Natural killer cell (primary cell): ENCODE measurements at places on chromosomes 11 and 22.

DNA sequence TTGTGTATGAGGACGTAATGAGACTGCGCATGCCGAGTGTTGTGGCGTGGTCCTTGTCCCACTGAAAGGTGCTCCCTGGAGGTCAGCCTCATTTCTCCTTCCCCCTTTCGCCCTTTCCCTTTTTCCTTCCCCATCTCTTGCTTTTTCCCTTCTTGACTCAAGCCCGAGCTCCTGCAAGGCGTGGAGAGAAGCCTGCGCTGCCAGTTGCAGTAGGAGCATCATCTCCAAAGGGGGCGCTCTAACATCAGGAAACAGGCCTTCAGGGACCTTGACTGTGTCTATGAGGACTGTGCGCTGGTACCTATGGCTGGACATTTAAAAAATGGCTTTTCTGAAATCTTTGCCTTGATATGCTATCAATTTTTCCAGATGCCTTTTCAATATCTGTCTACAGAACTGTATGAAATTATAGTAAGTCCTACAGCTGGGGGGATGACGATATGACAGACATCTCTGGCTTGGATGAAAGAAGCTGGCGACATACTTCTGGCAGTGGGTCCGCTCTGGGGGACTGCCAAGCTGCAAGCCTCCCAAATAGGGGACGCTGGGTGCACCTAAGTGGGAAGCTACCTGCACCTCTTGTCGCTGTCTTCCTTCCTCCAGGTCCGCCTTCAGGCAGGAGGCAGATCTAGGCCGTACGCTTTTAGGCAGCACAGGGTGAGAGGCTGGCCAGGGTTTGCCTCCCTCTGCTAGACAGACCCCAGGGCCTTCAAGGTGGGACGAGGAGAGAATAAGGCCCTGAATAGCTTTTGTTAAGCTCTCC is 96.5 kb downstream of the NXPE2 start:
- no peaks in the 10 kb centered on the region for H3K27me3 ChIP-seq
- H3K4me1 ChIP-seq = no peaks in the 10 kb centered on the region
- no peak overlapping the region for H3K4me3 ChIP-seq
- no peaks in the 10 kb centered on the region for H3K36me3 ChIP-seq

DNA sequence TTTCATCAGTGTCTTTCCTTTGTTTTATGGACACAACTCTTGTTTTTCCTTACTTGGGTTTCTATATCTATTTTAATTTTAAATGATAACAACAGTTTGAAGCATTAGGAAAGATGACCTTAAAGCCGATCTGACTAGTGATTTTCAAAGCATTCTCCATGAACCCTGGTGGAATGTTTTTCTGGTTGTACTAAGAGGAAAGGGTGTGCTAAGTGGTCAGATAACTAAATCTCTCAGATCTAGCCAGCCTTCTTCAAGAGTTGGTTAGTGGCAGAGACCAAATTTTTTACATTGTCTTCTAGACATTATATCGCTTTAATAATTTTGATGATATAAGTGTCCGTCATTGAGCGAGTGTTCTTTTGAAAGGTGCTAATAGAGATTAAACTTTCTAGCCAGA is 134.4 kb downstream of the METTL15 start:
- H3K36me3 ChIP-seq = no peaks in the 10 kb centered on the region
- H3K4me3 ChIP-seq = no peak overlapping the region
- H3K27ac ChIP-seq = no peak overlapping the region
- no peaks in the 10 kb centered on the region for H3K27me3 ChIP-seq
- DNase-seq = no peak
- no peaks in the 10 kb centered on the region for H3K4me1 ChIP-seq

DNA sequence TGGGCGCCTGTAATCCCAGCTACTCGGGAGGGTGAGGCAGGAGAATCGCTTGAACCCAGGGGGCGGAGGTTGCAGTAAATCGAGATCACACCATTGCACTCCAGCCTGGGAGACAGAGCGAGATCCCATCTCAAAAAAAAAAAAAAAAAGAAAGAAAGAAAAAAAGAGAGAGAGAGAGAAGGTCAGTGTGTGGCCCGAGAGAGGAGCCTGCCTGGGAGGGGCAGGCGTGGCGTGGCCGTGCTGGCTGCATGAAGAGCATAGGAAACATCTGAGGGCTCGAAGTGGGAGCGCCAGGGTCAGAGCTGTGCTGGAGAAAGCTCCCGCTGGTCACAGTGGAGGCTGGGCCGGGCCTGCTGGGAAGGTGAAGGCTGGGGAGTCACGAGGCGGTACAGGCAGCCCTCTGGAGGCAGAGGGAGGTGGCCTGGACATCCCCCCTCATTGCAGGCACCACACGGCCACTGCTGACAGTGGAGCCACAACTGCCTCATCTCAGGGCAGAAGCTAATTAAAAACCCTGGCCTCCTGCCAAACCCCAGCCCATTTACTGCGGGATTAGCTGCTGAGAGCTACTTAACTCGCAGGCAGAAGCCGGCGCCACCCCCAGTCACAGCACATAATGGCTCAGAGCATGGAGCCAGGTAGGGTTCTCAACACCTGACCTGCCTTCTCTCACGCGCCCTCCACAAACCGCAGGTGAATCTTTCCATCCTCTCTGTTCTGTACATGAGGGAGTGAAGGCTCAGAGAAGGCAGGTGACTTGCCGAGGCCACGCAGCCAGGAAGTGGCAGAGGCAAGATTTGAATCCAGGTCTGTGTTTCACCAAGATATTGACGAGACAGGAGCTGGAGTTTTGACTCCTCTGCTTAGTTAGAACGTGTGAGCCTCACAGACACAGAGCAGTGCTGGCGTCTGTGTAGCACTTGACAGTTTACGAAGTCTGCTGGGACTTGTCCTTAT is 32.6 kb downstream of the NFAM1 start:
- H3K4me1 ChIP-seq = peaks cover 21% of the 10 kb centered on the region
- H3K27me3 ChIP-seq = no peaks in the 10 kb centered on the region
- no peak overlapping the region for H3K27ac ChIP-seq
- no peak overlapping the region for H3K4me3 ChIP-seq
- DNase-seq = no peak

DNA sequence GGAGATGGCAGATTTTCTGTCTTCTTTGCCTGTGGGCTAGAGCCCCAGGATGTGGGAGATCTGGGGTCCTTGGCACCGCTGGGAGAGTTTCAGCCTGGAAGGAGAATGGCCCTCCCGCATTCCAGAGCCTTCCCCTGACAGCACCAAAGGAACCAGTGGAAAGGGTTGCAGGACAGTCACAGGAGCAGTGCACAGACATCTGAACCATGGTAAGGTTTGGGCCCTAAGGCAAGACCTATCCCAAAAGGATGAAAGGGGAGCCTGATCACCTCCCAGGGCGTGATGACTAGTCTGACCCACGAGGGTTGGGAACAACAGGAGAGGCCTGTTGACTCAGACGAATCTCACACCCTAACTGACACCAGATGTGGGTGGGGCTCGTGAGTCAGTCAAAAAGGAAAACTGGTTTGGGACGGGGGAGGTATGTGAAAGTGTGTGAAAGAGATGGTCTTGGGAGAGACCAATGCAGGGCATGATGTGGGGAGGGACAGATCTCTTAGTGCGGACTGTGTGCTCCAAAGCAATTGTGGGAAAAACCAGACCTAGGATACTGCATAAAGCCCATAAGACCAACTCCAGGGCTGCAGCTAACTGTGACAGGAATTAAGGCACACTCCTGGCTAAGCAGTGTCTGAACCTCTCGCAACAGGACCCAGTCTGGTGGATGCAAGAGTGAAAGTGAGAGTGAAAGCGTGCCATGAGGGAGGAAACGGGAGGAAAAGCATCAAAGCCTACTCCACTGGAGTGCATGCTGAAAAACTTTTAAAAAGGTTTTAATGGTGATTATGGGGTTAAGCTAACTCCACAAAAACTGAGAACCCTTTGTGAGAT is 39.1 kb upstream of the GLYAT start:
- DNase-seq = no peak
- H3K4me3 ChIP-seq = no peak overlapping the region
- no peak overlapping the region for H3K27ac ChIP-seq
- H3K4me1 ChIP-seq = no peaks in the 10 kb centered on the region

DNA sequence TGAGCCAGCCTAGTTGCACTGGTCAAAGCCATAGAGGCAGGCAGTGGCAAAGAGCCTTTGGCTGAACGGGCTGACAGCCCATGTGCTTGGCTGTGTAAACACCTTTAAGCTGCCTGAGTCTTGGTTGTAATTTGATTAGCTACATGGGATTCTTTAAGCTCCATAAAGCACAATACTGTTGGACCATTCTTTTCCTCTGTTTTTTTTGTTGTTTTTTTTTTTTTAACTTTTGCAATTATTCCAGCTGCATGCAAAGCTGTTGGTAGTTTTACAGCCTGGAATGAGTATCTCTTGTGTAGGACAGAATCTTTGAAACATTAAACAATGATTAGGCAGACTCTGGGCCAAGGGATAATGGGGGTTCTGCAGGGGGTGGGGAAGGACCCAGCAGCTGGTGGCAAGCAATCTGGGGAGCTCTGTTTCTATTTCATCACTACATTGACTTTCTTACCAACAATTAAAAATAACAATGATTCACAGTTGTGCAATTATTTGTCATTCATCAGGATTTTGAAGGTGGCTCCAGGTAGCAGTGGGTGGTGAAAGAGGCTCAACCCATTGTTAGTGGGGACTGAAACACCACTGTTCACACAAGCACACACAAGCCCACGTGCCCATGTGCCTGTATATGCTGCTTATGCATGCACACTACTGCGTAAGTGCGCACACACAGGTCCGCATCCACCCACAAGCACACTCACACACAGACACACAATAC is 69.5 kb upstream of the CSNK2A3 start:
- no peak overlapping the region for H3K27ac ChIP-seq
- no peaks in the 10 kb centered on the region for H3K36me3 ChIP-seq
- H3K27me3 ChIP-seq = no peaks in the 10 kb centered on the region
- DNase-seq = no peak

- H3K4me1 ChIP-seq = peaks cover 7% of the 10 kb centered on the region
- H3K4me3 ChIP-seq = no peak within 1 kb of the TSS
- H3K27me3 ChIP-seq = no peaks in the 10 kb centered on the region
These were observed at the start of gene SCN2B for GRCh38 chr11:118175993-118176777. TSS of gene SCN2B (minus strand) at chr11:118176639. CDS start at chr11:118176431, 208 bp downstream.

GRCh38 chr11:43913829-43914380 is 28.5 kb upstream of the C11orf96 start:
- H3K4me3 ChIP-seq = no peak overlapping the region
- H3K27me3 ChIP-seq = no peaks in the 10 kb centered on the region
- H3K27ac ChIP-seq = no peak overlapping the region

GRCh38 chr11:74559110-74559933 is 33.1 kb upstream of the POLD3 start:
- H3K27ac ChIP-seq = no peak overlapping the region
- H3K4me1 ChIP-seq = no peaks in the 10 kb centered on the region
- DNase-seq = no peak
- H3K27me3 ChIP-seq = no peaks in the 10 kb centered on the region
- no peak overlapping the region for H3K4me3 ChIP-seq

DNA sequence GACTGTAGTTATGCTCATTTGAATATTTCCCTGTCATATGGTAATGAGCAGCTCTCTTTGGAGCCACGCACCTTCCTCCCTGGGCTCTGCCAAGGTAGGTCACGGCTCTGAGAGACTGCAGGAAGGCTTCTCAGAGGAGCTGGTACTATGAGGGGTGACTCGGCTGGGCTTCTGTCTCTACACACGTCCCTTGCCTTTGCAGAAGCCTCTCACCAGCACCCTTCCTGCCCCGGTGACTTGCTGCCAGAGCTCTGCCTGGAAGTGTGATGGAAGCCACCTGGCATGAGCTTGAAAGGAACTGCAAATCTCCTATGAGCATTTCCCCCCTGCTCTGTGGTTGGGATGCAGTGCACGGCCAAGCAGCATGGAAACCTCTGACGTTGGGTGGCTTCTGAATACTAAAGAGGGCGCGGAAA is 74.2 kb downstream of the KIRREL3 start:
- no peak overlapping the region for H3K27ac ChIP-seq
- DNase-seq = no peak
- no peaks in the 10 kb centered on the region for H3K4me1 ChIP-seq
- H3K4me3 ChIP-seq = no peak overlapping the region
- no peaks in the 10 kb centered on the region for H3K27me3 ChIP-seq
- no peaks in the 10 kb centered on the region for H3K36me3 ChIP-seq

GRCh38 chr11:57402188-57403002 is 11.9 kb upstream of the PRG2 start:
- no peak overlapping the region for H3K27ac ChIP-seq
- H3K4me1 ChIP-seq = peaks cover 14% of the 10 kb centered on the region
- H3K36me3 ChIP-seq = peaks cover 5% of the 10 kb centered on the region
- H3K4me3 ChIP-seq = no peak overlapping the region
- no peaks in the 10 kb centered on the region for H3K27me3 ChIP-seq
- DNase-seq = no peak

DNA sequence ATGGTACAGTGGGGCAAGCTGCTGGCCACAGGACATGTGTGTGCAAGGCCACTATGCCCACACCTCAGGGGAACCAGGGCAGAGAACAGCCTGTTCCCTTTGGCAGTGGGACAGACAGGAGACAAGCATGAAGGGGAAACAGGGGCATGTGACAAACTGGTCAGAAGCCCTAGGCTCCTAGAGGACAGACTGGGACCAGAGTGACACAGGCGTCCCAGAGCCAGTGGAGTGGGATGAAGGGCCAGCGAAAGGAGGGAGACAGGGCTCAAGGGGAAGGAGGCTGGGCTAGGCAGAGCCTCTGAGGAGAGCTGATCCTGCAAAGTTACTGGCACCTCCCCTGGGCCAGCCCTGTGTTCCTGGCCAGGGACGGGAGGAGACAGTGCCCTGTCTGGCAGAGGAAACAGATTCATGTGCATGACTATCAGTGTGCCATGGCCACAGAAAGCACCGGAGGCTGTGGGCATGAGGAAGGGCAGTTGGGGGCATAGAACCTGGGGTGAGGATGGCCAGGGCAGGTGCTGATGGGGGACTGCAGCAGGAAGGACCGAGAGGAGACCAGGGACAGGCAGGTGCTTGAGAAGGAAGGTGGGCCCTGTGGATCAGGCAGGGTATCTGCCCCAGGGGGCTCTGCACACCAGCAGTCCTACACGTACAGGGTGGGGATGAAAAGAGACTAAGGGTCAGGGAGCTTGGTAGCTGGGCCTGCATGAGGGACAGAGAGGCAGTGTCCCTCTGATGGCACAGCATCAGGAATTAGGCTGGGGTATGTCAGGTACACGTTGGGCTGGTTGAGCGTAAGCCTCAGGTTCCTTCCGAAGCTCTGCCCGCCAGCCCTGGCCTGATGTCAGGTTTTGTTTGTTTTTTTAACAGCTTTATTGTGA is 9.8 kb downstream of the DERL3 start:
- no peaks in the 10 kb centered on the region for H3K4me1 ChIP-seq
- DNase-seq = no peak
- H3K27me3 ChIP-seq = no peaks in the 10 kb centered on the region
- H3K27ac ChIP-seq = no peak overlapping the region

DNA sequence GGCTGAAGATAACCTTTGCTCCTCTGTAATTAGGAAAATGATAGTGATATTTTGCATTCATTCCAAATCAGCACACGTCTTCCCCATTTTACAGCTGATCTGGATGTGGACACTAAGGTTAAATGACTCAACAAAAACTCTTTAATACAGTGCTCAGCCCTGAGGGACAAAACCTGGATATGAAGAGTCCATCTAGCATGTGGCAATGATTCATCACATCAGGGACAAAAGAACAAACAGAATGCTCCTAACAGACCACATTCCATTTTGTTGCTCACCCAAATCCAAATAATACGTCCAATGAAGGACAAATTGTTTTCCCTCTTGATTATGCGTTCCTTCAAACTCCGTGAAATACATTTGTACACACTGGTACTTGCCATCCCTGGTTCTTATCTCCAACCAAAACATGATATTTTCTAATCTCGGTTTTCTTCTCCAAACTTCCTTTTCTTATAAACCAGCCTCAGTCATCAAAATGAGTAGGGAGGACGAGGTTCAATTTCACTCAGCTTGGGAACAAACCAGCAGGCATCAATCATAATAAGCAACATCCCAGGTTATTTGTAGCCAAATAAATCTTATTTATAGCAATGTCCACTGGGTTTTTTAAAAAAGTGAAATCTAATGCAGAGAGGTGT is 53.7 kb upstream of the MTMR2 start:
- no peak overlapping the region for H3K27ac ChIP-seq
- DNase-seq = no peak
- H3K36me3 ChIP-seq = peaks cover 16% of the 10 kb centered on the region
- H3K27me3 ChIP-seq = no peaks in the 10 kb centered on the region
- no peaks in the 10 kb centered on the region for H3K4me1 ChIP-seq
